ENCODE measurements at places on chromosomes 12 and 14.

DNA sequence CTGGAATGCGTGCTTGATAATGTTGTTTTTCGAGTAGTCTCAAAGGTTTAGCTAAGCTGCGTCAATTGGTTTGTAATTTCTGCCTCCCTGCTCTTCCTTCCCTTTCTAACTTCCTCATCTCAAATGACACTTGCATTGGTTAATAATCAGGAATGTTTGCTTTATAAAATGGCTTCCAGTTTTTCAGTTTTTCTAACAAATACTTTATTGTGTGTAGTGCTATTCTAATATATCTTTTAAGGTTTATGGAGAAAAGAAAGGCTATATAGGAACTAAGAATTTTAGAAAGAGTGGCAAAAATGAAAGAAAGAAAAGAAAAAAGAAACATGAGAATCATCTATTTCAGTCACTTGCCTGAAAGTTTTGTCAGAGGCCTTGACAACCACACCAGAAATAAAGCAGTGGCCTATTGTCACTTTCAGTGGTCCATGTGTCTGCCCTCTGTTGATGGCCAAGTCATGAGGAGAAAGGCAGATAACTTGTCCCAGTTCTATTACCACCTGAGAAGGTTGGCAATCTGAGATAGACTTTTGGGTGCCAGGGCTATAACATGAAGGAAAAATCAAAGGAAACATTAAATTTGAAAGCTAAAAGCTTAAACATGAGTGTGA, 221.9 kb upstream of the KITLG start:
- no peak for DNase-seq

DNA sequence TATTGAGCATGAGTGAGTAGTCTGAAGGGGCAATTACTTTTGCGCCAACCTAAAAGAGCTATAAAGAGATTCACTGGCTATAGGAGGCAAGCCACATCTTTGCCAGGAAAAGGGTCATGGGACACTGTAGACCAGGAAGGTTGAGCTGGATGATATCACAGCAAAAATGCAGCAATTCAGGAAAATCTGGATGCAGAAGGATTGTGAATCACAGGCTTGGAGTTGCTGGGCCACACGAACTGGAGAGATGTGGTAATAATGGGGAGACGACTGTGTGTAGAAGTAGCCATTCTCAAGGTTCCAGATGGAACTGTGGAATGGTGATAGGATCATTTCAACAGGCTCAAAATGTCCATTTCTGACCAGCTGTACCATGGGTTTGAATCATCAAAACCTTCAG, 151.4 kb upstream of the DAAM1 start:
- no peak for DNase-seq

- peak; percentile 73 for DNase-seq
These were observed 751 bp downstream of the GDF11 start for GRCh38 chr12:55743406-55744339.

DNA sequence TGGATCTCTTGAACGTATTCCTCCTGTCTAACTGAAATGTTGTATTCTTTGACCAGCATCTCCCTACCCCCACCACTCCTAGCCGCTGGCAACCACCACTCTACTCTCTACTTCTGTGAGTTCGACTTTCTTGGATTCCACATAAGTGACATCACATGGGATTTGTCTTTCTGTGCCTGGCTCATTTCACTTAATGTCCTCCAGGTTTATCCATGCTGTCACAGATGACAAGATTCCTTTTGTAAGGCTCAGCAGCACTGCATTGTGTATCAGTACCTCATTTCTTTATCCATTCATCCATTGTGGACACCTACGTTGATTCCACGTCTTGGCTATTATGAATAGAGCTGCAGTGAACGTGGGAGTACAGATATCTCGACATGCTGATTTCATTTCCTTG, 10.5 kb downstream of the PRKAB1 start:
- DNase-seq: no peak

DNA sequence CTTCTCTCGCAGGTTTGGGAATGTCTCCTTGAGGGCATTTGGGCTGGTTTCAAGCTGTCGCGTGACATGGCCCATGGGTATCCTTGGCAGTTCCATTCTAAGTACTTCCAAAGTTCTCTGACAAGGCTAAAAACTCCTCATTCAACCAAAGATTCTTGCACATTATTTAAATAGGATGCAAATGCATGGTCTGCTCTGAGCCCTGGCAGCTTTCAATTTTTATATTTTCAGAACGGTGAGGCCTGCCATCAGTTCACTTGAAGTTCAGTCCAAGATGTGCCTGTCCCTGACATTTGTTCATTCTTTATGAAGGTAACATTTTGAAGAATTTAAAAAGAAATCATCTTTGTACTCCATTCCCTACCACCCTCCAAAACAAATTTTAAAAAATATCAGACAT, 160.0 kb downstream of the KCNA5 start:
- no peak for DNase-seq

DNA sequence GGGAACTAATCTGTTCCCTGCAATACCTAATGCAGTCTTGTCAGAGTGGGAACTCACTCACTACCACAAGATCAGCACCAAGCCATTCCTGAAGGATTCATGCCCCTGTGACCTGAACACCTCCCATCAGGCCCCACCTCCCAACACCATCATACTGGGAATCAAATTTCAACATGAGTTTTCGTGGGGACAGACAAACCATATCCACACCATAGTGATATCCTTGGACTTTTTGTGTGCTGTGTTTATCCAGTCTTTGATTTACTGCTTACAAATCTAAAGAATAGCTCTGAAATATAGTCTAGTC, 243.5 kb downstream of the FBXL14 start:
- no peak for DNase-seq

- no peak for DNase-seq
These were observed 53.3 kb downstream of the WDR20 start for GRCh38 chr14:102192840-102193502.

GRCh38 chr12:52860102-52860823, 11.5 kb upstream of the KRT78 start:
- DNase-seq: no peak

DNA sequence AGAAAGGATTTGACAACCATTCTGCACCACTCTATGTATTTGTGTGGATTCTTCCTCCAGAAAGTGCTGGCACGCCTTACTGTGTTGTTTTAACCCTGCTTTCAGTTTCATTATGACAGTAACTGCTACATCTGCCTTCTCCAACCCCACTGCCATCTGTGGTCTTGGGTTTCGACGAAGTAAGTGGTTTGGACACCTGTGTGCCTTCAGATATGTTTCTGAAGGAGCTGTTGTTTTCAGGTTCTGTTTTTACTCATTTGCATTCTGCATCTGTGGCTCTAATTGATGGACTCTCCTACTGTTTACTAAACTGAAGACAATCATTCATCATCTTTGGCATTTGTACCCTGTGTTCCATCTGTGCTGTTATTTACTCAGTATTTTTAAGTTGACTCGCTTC, 4.1 kb downstream of the TSHR start:
- DNase-seq: no peak

- no peak for DNase-seq
These were observed 10.2 kb downstream of the DLST start for GRCh38 chr14:74891870-74892269.

DNA sequence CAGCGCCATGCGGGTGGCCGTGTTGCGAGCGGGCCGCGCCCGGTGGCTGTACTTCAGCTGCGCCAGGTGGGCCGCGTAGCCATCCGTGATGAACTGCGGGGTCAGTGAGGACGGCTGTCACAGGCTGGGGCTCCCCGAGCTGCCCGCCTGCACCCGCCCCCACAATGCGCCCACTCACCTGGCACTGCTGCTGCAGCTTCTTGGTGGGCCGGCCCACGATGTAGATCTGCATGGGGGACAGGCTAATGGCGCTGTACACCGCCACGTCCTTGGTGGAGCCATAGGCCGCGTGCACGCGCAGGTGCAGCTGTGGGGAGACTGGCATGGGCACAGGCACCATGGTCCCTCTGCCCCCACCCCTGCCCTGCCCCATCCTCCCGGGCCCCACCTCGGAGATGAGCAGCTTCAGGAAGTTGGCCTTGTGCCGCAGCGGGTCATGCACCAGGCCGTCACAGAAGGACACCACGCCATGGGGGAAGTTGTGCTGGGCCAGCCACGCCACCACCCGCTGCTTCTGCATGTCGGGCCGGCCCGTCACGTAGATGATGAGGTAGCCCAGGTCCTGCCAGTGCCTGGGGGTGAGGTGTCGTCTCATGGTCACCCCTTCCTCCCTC, 5.9 kb downstream of the ARL6IP4 start:
- no peak for DNase-seq
